Tibial nerve (tissue), 4 donors: ENCODE measurements at places on chromosomes 12 and 14. TPM values are rescaled to one million over a fixed set of nuclear protein-coding genes. Genes with fewer than 3 reads are reported as not detected.
A peak's percentile ranks its signal among the peaks of the same experiment; 100 is the strongest.

The SRRM4 gene
- total RNA-seq: not detected

The MYH7 gene
- total RNA-seq: not detected

The GSG1 gene
- not detected for total RNA-seq

The ART4 gene
- 0.42 TPM for total RNA-seq

The ADSS1 gene
- 4.8 TPM for total RNA-seq

DNA sequence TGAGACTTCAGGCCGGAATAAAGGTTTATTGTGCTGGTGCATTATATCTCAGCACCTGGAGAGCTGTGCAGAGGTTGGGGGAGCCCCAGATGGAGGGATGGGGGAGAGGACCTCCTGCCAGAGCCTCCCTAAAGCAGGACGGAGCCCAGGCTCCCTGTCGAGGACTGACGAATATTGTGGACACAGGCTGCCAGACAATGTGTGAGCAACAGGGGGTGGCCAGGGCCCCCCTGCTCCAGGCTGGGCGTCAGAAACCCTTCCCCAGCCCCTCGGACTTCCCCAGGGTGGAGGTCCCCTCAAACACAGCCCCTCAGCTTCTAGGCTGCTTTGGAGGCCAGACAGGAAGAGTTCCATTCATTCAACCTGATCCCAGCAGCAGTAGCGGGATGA lies 8.0 kb downstream of the TMEM119 start:
- H3K36me3 ChIP-seq: no peaks in the 10 kb centered on the region
- H3K4me1 ChIP-seq: no peaks in the 10 kb centered on the region
- no peak for DNase-seq
- no peaks in the 10 kb centered on the region for H3K27me3 ChIP-seq
- H3K4me3 ChIP-seq: no peak overlapping the region
- H3K27ac ChIP-seq: peak overlapping the region; percentile 28

DNA sequence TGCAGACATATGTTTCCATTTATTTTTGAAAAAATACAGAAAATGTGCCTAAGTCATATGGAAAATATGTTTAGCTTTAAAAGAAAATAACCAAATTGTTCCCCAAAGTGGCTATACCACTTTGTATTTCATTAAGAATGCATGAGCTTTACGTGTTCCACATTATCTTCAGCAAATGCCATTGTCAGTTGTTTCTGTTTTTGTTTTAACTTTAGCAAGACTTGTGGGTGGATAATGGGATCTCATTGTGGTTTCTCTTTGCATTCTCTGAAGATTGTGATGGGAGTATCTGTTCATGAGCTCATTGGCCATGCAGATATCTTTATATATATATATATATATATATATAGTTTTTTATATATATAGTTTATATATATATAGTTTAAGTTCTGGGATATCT lies 181.5 kb downstream of the CCER1 start:
- no peaks in the 10 kb centered on the region for H3K36me3 ChIP-seq
- no peak overlapping the region for H3K4me3 ChIP-seq
- H3K4me1 ChIP-seq: no peaks in the 10 kb centered on the region
- no peaks in the 10 kb centered on the region for H3K27me3 ChIP-seq
- H3K27ac ChIP-seq: no peak overlapping the region
- DNase-seq: no peak

DNA sequence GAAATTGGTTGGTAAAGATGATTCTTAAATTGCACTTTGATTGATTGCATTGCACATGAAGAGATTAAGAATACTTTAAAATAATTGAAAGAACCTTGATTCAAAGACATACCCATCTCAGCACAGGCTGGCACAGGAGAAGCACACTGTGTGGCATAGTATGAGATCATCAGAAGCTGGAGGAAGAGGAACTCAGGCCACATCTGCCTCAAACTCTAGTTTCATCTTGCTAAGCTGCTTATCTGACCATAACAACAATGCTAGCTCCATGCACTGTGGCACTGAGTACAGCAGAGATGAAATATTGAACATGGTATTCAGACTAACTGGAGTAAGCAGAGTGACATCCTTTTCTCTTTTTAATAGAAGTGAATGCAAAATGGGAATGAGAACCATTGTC lies 99.1 kb downstream of the TBC1D30 start:
- H3K4me3 ChIP-seq: no peak overlapping the region
- no peaks in the 10 kb centered on the region for H3K4me1 ChIP-seq
- no peaks in the 10 kb centered on the region for H3K27me3 ChIP-seq
- H3K27ac ChIP-seq: no peak overlapping the region

GRCh38 chr14:89484051-89484844 lies 67.2 kb upstream of the FOXN3 start:
- H3K27ac ChIP-seq: no peak overlapping the region
- H3K36me3 ChIP-seq: no peaks in the 10 kb centered on the region
- no peak for DNase-seq

- H3K4me1 ChIP-seq: no peaks in the 10 kb centered on the region
- no peak overlapping the region for H3K4me3 ChIP-seq
- DNase-seq: no peak
Observed at GRCh38 chr14:50451854-50452253, 55.2 kb upstream of the CDKL1 start.

DNA sequence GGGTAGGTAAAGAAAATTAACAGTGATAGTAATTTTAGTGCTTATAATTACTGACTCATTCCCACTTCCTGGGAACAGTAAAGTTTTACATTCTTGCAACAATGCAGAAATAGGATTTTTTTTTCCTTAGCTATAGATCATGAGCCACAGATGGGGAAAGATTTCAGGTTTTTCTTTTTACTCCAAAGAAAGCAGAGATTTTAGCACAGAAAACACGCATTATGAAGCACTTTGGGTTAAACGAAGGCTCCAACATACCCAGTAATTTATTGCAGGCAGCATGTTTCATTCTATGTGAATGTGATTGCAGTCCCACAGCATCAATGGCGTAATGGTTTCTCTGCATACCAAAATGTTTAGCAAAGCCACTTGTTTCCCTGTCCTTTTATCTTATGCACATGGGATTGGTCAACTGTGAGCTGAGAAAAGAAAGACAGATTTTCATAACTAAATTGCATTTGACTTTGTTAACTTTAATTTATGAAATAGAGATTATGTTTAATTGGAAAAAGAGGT lies 124.6 kb upstream of the E2F7 start:
- no peak overlapping the region for H3K4me3 ChIP-seq
- no peaks in the 10 kb centered on the region for H3K4me1 ChIP-seq
- H3K36me3 ChIP-seq: no peaks in the 10 kb centered on the region
- no peaks in the 10 kb centered on the region for H3K27me3 ChIP-seq
- DNase-seq: no peak

DNA sequence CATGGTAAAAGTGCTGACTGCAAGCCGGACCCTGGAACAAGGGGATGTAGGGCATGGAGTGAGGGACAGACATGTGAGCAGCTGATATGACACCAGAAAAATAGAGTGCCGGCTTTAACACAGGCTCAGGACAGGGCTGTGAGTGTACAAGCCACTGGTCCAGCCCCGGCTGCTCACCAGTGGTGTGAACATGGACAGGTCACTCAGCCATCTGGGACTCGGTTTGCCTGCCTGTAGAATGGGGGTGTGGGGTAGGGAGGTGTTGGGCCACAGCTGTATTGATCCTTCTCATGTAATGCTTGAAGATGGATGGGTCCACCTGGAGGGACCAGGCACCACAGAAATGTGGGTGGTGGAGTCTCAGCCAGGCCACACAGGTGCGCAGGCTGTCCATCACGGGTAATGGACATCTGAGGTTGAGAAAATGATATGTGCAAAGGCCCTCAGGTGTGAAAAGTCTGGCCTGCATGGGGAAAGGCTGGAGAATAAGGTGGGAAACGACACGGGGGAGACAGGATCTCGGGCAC lies 10.6 kb upstream of the KRT74 start:
- H3K36me3 ChIP-seq: no peaks in the 10 kb centered on the region
- H3K27ac ChIP-seq: no peak overlapping the region
- no peak overlapping the region for H3K4me3 ChIP-seq
- H3K4me1 ChIP-seq: no peaks in the 10 kb centered on the region
- no peak for DNase-seq

DNA sequence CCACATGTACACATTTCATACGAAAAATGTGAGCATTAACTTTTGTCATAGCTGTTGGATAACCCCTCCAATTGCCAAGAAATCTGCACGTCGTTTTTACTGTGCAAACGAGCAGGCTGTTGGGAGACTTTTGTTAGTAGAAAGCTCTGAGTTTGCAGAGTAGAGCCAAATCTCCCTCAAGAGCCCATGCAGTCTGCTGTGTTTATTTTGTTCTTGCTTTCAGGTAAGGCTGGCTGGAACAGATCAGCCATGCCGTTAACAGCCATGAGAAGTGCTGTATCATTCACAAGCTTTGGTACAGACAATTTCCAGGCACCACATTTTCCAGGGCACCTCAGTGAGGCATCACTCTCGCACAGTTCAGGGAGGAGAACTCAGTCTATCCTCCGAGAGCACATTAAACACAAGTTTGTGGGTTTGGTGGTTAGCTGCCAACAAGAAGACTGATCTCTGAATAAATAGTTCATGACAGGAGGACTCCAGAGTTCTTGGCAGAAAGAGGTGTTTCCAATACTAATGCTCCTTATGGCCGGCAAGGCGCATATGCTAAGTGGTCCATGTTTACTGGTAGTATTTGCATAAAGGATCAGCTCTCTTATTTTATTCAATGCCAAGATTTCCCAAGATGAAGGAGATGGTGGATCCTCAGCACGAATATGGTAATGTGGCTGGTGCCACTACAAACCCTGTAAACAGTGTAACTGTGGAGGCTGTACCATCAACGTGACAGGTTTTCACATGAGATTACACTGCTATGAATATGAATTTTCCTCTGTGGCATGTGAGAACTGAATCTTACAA lies 30.3 kb upstream of the PELI2 start:
- H3K4me1 ChIP-seq: no peaks in the 10 kb centered on the region
- no peak overlapping the region for H3K4me3 ChIP-seq
- DNase-seq: no peak
- H3K36me3 ChIP-seq: no peaks in the 10 kb centered on the region
- no peak overlapping the region for H3K27ac ChIP-seq

GRCh38 chr12:98660521-98660920 lies 15.4 kb downstream of the APAF1 start:
- H3K27ac ChIP-seq: no peak overlapping the region
- DNase-seq: no peak
- H3K36me3 ChIP-seq: peaks cover 2% of the 10 kb centered on the region
- H3K4me1 ChIP-seq: no peaks in the 10 kb centered on the region

DNA sequence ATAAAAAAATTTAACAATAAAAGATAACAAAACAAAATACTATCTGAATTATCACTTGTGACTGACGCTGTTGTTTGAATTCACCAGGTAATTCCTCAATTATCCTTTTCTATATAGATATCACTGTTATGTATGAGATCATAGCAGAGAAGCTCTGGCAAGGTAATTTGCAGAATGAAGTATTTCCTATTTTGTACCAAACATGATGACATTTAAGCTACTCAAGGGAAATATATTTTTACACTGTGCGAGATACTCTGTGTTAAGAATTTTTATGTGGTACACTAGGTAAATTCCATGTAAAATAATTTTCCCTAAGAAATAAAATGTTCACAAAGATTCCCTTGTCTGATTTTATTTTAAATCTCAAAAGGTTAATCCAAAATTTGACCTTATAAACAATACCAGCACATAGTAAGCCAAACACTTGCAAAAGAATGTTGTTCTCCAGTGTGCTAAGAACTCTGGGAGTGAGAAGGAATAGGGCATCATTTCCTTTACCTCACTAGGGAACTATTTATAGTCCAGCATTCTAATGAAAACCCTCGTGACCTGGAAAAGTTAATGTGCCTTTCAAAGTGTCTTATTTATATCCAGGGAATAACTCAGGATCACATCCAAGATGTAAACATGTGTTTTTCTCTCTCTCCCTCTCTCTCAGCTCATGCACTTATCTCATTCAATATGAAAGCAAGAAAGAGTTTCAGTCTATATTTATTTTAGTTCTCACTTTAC lies 115.2 kb upstream of the RAP1B start:
- no peaks in the 10 kb centered on the region for H3K36me3 ChIP-seq
- H3K4me1 ChIP-seq: no peaks in the 10 kb centered on the region
- no peak overlapping the region for H3K4me3 ChIP-seq
- peak overlapping the region; percentile 40 for H3K27ac ChIP-seq
- DNase-seq: no peak

DNA sequence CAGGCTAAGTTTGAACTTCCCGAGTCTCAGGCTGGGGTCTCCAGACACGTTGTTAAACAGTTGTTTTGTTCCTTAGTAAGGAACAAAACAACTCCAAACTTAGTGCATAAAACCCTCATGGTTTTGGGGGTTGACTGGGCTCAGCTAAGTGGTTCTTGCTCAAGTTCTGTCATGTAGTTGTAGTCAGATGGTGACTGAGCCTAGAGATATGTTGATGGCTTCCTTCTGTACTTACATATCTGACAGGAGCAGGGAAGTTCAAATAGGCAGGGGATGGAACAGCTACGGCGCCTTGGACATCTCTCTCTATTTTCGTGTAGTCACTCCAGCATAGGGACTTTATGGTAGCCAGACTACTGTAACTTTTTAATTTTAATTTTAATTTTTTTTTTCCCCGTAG lies 45.7 kb downstream of the SPATS2 start:
- no peaks in the 10 kb centered on the region for H3K36me3 ChIP-seq
- H3K4me1 ChIP-seq: no peaks in the 10 kb centered on the region
- H3K27ac ChIP-seq: no peak overlapping the region

DNA sequence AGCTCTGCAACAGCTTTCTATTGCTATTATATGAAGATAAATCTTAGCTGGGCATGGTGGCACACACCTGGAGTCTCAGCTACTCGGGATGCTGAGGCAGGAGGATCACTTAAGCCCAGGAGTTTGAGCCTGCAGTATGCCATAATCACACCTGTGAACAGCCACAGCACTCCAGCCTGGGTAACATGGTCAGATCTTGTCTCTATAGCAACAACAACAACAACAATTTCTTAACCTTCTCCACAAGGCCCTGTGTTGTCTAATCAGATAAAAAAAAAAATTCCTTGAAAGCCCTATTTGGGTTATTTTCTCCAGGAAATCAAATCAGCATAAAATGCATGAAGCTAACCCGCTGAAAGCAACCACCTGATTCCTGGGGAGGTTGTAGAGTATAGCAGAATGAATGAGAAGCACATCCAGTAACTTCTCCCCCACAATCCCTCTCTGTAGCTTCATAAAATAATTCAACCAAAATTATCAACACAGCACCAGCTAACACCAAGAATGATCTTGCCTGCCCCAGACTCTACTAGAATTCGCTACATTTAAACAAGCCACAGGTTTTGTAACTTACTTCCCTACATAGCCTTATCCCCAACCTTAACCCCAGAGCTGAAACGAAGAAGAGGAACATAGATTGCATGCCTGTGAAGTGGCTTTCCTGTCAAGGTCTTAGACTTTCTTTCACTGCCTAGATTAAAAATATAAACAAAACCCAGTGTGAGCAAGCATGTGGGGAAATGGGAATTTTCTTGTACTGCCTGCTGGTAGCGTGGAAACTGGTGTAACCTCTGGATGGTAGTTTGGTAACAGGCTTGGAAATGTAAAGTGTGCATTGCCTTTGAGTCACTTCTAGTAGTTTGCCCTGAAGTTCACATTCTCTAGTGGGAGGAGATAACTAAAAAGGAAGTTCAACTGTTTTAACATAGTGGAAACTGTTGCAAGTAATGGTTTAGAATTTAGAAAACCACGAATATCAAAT lies 6.0 kb upstream of the STK38L start:
- no peaks in the 10 kb centered on the region for H3K36me3 ChIP-seq
- H3K27ac ChIP-seq: no peak overlapping the region
- no peaks in the 10 kb centered on the region for H3K27me3 ChIP-seq
- no peak for DNase-seq
- H3K4me1 ChIP-seq: no peaks in the 10 kb centered on the region

- H3K4me3 ChIP-seq: no peak overlapping the region
- no peak for DNase-seq
- no peaks in the 10 kb centered on the region for H3K27me3 ChIP-seq
- no peaks in the 10 kb centered on the region for H3K4me1 ChIP-seq
- no peaks in the 10 kb centered on the region for H3K36me3 ChIP-seq
- no peak overlapping the region for H3K27ac ChIP-seq
Observed at GRCh38 chr14:101098177-101098576, 194.7 kb upstream of the RTL1 start.

- H3K27ac ChIP-seq: no peak overlapping the region
- no peaks in the 10 kb centered on the region for H3K27me3 ChIP-seq
- DNase-seq: no peak
Observed at GRCh38 chr14:89085231-89085731, 260.8 kb downstream of the TTC8 start.
